ENCODE measurements at places on chromosomes 5 and 9.
A peak's percentile ranks its signal among the peaks of the same experiment; 100 is the strongest.

GRCh38 chr9:127741831-127742434 lies 6.8 kb upstream of the TOR2A start:
- no peak for DNase-seq

- DNase-seq, result no peak
Measured at GRCh38 chr5:15425766-15426165, 74.2 kb upstream of the FBXL7 start.

- no peak for DNase-seq
Measured at GRCh38 chr9:137218754-137219271, 3.2 kb downstream of the RNF208 start.

- DNase-seq, result peak; percentile 27
Measured at GRCh38 chr9:5838884-5839571, 6.1 kb upstream of the ERMP1 start.

DNA sequence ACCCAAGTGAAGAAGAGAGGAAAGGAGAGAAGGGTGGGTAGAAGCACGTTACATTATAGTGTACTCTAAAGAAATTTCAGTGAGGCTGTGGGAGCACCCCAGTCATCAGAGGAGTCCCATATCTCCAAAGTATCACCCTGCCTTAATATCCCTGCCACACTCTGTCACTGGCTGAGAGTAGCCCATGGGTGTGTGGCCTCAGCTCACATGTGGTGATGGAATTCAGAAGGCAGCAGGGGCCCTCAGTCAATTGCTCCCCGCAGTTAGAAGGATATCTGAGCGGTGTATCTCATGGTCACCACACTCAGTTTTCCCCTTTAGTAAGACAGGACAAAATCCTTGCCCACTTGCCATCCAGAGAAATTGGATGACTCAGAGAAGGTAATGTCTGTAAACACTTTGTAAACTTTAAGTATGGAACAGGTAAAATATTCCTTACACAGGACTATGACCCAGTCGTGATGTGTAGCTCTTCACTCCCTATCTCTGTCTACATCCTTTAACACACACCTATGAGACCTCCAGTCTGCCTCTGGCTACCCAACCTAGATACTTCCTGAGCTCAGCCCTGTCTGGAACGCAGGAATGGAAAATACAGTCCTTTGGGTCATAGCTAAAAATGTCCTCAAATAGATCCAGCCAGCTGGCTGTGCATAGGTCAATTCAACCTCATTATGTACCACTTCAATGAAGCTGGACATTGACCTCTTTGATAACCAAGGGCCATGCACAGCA lies 24.3 kb upstream of the PLIN2 start:
- no peak for DNase-seq

DNA sequence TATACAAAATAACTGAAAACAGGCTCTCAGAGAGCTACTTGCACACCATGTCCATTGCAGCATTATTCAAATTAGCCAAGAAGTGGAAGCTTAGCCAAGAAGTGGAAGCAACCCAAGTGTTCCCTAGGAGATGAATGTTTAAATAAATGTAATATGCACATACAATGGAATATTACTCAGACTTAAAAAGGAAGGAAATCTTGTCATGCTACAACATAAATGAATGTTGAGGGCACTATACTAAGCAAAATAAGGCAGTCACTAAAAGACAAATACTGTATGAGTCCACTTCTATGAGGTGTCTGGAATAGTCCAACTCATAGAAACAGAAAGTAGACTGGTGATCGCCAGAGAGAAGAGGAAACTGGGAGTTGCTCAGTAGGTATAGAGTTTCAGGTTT lies 438.1 kb downstream of the MAT2B start:
- DNase-seq, result no peak

GRCh38 chr5:129049126-129049799 lies 45.3 kb upstream of the ISOC1 start:
- DNase-seq, result no peak

DNA sequence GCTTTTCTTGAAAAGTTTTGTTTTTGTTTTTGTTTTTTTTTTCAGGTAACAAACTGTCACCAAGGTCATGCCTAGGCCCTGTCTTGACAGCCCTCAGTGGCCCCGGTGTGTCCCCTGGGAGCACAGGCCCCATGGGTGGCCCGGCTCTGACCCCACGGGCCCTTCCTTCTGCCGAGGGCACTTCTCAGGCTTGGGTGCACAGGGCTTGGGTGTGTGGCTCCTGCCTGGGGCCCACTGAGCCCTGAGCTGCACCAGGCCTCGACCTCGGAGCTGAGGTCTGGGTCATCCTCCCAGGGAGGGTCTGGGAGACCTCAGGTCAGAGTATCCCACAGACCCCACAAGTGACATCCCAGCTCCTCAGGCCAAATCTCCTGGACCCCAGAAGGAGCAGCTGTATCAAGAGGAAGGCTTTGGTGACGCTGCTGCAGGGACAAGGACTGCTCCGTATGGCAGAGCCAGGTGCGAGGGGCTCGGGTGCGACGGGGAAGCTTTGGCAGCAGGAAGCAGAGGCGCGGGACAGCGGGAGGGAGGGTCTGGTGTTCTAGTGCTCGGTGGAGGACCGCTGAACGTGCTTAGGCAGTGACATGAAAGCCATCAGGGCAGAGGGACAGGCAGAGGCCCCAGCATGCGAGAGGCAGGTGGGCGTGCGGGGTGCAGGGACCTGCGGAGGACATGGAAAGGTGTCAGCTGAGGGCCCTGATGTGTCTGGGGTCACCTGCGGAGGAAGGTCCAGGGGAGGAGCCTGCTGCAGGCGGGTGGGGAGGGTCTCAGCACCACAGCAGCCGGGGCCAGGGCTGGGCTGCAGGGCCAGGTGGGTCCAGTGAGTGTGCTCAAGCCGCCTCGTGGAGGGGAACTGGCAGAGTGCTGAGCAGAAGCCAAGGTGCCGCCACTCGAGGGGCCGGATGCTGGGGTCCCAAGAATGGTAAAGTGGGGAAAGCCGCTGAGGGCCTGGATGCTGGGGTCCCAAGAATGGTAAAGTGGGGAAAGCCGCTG lies 18.4 kb upstream of the SLC9A3 start:
- DNase-seq, result no peak

DNA sequence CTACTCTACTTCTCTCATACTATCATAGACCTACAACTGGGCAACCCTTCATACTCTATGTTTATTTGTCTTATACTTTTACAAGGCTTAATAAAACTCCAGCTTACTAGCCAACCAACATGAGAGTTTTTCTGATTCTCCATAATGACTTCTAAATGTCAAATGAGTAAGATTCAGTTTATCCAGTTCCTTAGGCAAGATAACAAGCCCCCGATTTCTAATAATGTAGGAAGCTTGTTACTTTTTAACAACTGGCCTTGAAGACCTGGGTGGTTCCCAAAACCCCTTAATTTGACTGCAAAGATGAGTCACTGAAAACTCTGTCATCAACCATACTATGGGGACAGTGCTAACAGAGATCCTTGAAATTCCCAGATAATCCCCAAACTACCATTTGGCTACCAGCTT lies 294.6 kb upstream of the ACTBL2 start:
- no peak for DNase-seq

DNA sequence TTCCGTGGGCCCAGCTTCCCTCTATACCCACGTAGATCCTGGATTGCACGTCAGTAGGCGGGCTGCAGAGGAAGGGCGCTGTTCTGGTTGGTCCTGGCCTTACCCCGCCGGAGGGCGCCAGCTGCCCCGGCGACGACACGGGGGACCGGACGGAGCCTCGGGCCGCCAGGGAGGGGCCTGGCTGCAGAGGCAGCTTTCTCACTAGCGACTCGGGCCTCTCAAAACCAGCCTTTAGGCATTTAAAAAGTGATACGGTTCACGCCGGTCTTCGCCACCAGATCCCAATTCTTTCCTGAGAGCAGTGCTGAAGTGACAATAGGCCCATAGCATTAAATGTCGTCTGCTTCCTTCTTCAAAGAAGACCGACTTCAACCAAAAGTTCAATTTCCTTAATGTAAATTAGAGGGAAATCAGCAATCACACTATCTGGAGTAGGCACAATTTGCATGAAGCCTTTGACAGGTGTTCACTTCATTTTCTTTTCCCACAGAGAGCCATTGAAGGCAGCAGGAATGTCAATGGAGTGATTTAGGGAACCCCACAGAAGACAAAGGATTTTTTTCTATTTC lies 17.6 kb upstream of the UBE2D2 start:
- no peak for DNase-seq

DNA sequence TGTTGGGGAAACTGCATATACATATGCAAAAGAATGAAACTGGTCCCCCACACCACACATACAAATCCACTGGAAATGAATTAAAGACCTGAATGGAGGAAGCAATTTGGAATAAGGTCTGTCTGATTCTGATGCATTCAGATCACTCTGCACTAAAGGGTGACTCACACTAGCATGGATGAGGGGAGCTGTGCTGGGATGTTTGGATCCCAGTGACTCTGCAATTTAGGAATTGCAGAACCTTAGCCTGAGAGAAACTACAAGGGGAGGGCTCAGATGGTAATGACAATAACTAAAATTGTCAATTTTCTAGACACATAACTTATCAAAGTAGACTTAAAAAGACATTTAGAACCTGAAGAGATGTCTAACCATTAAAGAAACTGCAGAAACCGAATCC lies 312.0 kb downstream of the CDK5RAP2 start:
- DNase-seq, result no peak

- no peak for DNase-seq
Measured at GRCh38 chr5:51846015-51846414, 462.8 kb downstream of the ISL1 start.
